ENCODE measurements at places on chromosomes 3 and 15.

DNA sequence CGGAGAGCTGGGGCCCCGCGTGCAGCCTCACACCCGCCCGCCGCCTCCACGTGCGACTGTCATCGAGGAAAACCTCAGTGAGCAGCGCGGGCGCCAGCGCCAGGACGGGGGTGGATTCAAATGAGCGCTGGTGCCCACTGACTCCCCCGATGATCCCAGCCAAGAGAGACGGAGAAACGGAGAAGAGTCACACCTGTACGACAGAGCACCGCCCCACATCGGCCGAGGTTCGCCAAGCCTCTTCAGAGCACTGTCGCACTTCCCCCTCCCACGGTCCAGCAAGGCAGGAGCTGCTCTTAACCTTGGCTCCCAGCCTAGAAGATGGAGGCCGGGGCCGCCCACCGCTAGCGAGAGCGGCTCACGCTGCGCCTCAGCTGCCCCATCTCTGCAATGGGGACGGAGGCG is 130.9 kb upstream of the IQSEC1 start:
- no peak for DNase-seq

DNA sequence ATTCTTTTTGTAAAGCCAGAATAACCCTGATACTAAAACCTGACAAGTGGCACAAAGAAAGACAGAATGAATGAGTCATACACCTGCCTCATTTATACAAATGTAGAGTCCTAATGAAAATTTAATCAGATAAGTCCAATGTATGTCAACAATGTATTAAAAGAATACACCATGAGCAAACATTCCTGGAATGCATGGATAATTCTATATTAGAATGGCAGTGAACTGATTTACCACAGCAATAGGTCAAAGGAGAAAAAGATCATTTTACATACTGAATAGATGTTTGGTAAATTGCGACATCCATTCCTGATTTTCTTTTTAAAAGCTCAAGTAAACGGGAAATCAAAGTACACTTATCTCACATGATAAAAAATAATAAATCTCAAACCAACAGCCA is 11.2 kb upstream of the LOXL1 start:
- no peak for DNase-seq

- peak; percentile 7 for DNase-seq
Observed at GRCh38 chr15:27414168-27414870, 443.3 kb downstream of the GABRG3 start.

GRCh38 chr3:23580096-23580713 is 225.6 kb upstream of the UBE2E1 start:
- no peak for DNase-seq

- no peak for DNase-seq
Observed at GRCh38 chr3:132283916-132284405, 33.2 kb upstream of the ACP3 start.
